CD4-positive, alpha-beta T cell treated with Interleukin-17A for 1 hour (primary cell): ENCODE measurements at places on chromosomes 3 and 15.

GRCh38 chr15:70823196-70823595 is 30.8 kb downstream of the LARP6 start:
- no peak for DNase-seq

DNA sequence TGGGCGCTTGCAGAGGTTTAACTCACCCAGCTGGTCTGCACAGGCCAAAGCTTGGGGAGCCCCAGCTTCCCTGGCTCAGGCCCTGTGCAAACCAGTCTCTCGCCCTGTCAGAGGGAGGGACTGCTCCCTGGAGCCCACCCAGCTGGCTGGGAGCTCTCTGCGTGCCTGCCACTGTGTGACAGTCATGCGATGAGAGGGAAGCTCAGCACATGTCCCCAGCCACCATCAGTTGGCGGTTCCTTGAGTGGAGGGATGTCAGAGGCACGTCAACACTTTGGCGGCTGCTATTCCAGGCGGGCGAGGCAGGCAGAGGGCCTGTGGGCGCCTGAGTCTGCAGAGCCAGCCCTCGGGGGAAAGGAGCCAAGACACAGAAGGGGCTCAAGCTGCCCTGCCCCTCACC is 324.6 kb downstream of the UACA start:
- DNase-seq: no peak

GRCh38 chr3:19911452-19911851 is 22.6 kb downstream of the EFHB start:
- DNase-seq: no peak

DNA sequence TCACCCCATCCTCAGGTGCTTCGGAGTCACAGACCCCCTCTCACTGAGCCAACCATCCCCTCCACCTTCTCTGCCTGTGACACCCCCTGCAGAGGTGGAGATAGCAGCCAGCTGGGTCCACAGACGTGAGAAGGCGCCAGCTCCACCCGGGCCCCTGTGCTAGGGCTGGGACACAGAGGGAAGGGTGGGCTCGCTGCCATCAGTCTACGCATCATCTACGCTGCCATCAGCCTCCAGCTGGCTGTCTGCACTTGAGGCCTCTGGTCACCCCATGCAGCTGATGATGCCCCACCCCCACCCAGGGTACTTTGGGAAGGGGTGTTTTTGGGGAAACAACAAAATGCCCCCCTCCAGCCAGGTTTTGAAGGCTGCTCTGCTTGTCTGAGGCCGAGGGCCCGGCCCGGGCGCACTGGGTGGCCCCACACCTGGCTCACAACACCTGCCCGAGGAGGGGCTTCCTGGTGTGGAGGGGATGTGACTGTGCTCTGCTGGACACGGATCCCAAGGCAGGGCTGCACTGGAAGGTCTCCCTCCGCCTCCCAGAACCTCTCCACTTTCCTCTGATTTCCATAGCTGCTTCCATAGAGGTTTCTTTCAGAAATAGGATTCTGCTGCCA is 163.4 kb upstream of the IQSEC1 start:
- DNase-seq: no peak

GRCh38 chr15:26838742-26839460 is 28.0 kb upstream of the GABRA5 start:
- DNase-seq: no peak

GRCh38 chr15:81279621-81280485 is 44.1 kb downstream of the STARD5 start:
- DNase-seq: no peak

GRCh38 chr3:76943058-76943457 is 96.8 kb upstream of the ROBO2 start:
- no peak for DNase-seq

DNA sequence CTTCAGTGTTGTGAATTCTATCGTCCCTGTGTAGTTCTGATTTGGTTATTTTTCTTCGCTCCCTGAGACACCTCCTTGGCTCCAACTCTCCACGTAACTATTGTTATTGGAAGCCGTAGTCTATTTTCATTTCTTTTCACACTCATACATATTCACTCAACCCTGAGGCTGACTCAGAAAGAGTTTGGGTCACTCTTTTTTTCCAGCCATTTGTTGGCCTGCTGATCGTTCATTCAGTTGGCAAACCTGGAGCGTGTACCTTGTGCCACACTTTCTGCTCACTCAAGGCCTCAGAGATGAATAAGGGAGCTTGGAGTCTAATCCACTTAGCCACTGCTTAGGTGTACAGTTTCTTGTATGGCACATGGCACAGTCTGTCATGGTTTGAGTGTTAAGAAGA is 22.4 kb downstream of the GYG1 start:
- DNase-seq: no peak

- DNase-seq: peak; percentile 39
These were observed 91.5 kb downstream of the ITPR1 start for GRCh38 chr3:4584456-4585249.
